ENCODE measurements at places on chromosomes 2 and 18. TPM values are rescaled to one million over a fixed set of nuclear protein-coding genes. Genes with fewer than 3 reads are reported as not detected.

DNA sequence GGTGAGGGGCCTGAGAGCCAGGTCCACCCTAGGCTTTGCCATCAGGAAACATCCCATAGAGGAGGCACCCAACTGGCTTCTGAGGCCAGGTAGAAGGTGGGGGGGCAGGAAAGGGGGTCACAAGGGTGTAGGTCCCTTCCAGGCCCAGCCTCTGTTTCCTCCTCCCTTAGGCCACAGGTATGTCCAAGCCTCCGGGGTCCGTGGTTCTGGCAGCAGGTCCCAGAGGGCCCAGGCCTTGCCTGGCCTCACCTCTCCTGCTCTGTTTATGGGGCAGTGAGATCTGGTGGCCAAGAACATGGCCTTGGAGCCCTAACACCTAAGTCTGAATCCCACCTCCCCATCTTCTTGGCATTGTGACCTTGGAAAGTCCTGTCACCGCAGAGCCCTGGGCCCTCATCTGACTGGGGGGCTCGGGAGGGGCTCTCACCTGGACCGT lies 21.6 kb upstream of the GPR17 start:
- no peaks in the 10 kb centered on the region for H3K4me1 ChIP-seq
- no peak overlapping the region for H3K27ac ChIP-seq
- H3K27me3 ChIP-seq = no peaks in the 10 kb centered on the region

DNA sequence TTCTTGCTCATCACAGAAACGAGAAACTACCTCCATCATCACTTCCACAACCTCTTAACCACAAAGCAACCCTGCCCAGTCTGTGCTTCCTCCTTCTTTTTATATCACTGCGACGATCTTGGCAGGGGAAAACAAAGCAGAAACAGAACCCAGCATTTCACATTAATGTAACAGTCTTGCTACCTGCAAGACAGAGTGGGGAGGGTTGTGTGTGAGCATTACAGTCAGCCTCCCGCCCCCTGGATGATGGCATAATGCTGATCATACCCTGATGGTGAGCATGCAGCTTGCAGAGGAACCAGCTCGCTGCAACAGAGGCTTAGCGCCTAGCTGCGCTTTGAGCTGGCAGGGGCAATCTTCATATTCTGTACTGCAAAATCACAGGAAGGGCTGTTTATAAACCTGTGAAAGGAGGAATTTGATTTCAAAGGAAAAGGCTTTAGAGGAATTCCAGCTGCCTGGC lies 376.1 kb downstream of the IRS1 start:
- H3K4me3 ChIP-seq = no peak overlapping the region
- no peaks in the 10 kb centered on the region for H3K27me3 ChIP-seq
- H3K4me1 ChIP-seq = peaks cover 4% of the 10 kb centered on the region
- DNase-seq = peak; percentile 58
- no peak overlapping the region for H3K27ac ChIP-seq

DNA sequence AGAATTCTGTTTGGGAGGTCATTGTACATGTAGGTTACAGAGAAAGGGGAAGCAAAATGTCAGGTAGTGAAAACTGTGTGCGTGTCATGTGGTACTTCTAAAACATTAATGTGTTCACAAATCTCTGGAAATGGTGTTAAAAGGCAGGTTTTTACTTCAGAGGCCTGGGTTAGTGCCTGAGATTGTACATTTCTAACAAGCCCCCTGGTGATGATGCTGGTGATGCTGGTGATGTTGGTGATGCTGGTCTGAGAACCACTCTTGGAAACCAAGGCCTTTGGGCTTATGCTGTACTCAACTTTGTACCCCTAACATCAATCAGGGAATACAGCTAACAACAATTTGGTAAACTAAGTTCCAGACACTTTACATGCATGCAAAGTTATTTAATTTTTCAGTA lies 187.1 kb downstream of the SCG2 start:
- no peak overlapping the region for H3K4me3 ChIP-seq
- peaks cover 5% of the 10 kb centered on the region for H3K4me1 ChIP-seq
- no peak overlapping the region for H3K27ac ChIP-seq
- no peaks in the 10 kb centered on the region for H3K27me3 ChIP-seq

Gene ANKRD62
- total RNA-seq = 0.27 TPM

- no peak for DNase-seq
- no peaks in the 10 kb centered on the region for H3K27me3 ChIP-seq
- no peaks in the 10 kb centered on the region for H3K4me1 ChIP-seq
- no peak overlapping the region for H3K27ac ChIP-seq
Measured at GRCh38 chr2:16861530-16861929, 195.9 kb upstream of the CYRIA start.

Gene TXNDC2
- 0.12 TPM for total RNA-seq

Gene MERTK
- total RNA-seq = 20.7 TPM

Gene MBD1
- 64.1 TPM for total RNA-seq

Gene MC5R
- total RNA-seq = not detected

DNA sequence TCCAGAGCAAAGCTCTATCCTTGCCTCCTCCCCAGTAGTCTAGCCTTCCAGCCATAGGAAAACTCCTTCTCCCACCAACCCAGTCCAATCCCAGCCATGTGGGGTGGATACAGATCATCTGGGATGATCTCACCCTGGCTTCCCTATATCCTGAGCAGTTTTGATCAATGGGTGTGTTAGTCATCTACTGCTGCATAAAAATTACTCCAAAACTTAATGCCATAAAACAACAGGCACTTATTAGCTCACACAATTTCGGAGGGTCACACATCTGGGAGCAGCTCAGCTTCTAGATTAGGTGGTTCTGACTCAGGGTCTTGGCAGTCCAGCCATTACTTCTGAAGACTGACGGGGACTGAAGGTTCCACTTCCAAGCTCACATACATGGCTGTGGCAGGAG lies 190.4 kb downstream of the SPP2 start:
- no peak for DNase-seq
- H3K4me3 ChIP-seq = no peak overlapping the region
- H3K36me3 ChIP-seq = no peaks in the 10 kb centered on the region
- no peaks in the 10 kb centered on the region for H3K27me3 ChIP-seq
- no peak overlapping the region for H3K27ac ChIP-seq
- H3K4me1 ChIP-seq = no peaks in the 10 kb centered on the region

GRCh38 chr2:3116371-3116770 lies 261.2 kb downstream of the EIPR1 start:
- no peak overlapping the region for H3K27ac ChIP-seq
- DNase-seq = no peak
- H3K36me3 ChIP-seq = no peaks in the 10 kb centered on the region
- H3K4me1 ChIP-seq = no peaks in the 10 kb centered on the region
- H3K4me3 ChIP-seq = no peak overlapping the region

DNA sequence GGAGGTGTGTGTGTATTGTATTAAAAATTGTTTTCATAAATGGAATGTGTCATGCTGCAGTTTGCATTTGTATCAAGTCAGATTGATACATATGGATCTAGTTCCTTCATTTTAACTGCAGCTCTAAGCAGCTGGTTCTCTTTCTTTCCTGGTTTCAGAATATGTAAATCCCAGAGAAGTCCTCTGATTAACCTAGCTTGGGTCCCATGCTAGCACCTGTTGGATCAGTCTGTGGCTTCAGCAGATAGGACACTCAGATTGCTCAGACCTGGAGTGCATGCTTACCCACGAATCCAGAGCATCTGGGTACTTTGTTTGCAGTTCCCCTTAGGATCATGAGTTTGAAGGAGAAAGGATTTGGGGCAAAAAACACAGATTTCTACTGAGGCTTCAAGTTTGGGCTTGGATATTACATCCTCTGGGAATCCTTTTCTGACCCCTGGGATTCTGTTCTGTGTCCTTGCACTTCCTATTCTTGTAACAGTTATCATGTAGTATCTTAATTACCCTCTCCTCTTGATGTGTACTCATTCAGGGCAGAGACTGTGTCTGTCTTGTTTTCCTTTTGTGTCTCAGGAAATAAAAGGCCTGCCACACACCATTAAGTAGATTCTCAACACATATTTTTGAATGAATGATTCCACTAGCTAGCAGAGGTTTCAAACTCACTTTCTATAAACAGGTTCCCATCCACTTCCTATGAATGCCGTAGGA lies 142.1 kb downstream of the PHLPP1 start:
- H3K4me1 ChIP-seq = no peaks in the 10 kb centered on the region
- no peak for DNase-seq
- no peak overlapping the region for H3K27ac ChIP-seq
- no peaks in the 10 kb centered on the region for H3K36me3 ChIP-seq
- no peak overlapping the region for H3K4me3 ChIP-seq

Gene CTDP1
- total RNA-seq = 25.2 TPM

GRCh38 chr18:31860488-31860887 lies 82.4 kb downstream of the TRAPPC8 start:
- H3K27ac ChIP-seq = no peak overlapping the region
- H3K4me3 ChIP-seq = no peak overlapping the region
- no peak for DNase-seq
- peaks cover 83% of the 10 kb centered on the region for H3K36me3 ChIP-seq
- no peaks in the 10 kb centered on the region for H3K27me3 ChIP-seq

DNA sequence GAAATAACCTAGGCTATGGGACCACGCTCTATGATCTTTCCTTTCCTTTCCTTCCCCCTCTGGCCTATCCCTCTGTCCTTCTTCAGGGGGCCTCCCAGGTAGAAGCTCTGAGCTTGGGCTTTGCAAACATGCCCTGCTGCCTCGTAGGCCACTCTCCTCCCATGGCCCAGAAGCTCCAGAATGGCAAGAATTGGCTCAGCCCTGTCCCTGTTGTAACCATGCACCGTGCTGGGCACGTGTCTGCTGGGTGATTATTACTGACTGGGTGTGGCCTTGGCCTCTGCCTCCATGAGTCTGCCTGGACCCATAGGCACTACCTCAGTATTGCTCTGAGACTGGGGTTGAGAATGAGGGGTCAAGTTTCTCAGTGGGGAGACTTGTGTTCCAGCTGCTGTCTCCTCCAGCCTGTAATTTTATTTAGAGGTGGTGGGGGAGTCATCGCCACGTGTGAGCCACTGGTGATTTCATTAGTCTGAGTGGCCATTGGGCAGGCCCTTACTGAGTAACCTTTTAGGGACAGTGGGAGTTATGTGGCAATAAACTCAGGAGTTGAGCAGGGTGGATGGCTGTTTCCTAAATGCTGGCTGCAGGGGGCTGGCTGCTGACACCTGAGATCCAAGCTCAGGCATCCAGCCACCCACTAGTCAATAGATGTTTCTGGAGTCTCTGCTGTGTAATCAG lies 157.9 kb downstream of the CLIP4 start:
- no peak overlapping the region for H3K27ac ChIP-seq
- no peaks in the 10 kb centered on the region for H3K4me1 ChIP-seq
- no peak for DNase-seq
- H3K27me3 ChIP-seq = no peaks in the 10 kb centered on the region
- no peaks in the 10 kb centered on the region for H3K36me3 ChIP-seq

DNA sequence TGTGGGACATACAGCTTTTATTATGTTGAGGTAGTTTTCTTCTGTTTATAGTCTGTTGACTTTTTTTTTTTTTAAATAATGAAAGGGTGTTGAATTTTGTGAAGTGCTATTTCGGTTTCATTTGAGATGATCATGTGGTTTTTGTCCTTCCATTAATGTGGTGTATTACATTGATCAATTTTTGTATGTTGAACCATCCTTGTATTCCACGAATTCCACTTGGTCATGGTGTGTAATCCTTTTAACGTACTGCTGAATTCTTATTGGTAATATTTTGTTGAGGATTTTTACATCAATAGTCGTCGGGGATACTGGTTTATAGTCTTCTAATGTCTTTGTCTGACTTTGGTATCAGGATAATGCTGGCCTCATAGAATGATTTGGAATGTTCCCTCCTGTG lies 18.8 kb downstream of the ALMS1 start:
- H3K4me1 ChIP-seq = no peaks in the 10 kb centered on the region
- H3K27ac ChIP-seq = no peak overlapping the region
- no peaks in the 10 kb centered on the region for H3K36me3 ChIP-seq
- H3K27me3 ChIP-seq = no peaks in the 10 kb centered on the region
- H3K4me3 ChIP-seq = no peak overlapping the region
- no peak for DNase-seq

GRCh38 chr2:66445925-66446871 lies 11.3 kb downstream of the MEIS1 start:
- H3K27me3 ChIP-seq = peaks cover 28% of the 10 kb centered on the region
- peak overlapping the region; percentile 91 for H3K27ac ChIP-seq
- DNase-seq = peak; percentile 47
- H3K4me3 ChIP-seq = peak overlapping the region; percentile 71
- H3K4me1 ChIP-seq = peaks cover 5% of the 10 kb centered on the region

GRCh38 chr18:320155-320554 lies 52.3 kb upstream of the THOC1 start:
- no peaks in the 10 kb centered on the region for H3K36me3 ChIP-seq
- DNase-seq = no peak
- H3K4me1 ChIP-seq = peaks cover 17% of the 10 kb centered on the region
- H3K27me3 ChIP-seq = no peaks in the 10 kb centered on the region
- no peak overlapping the region for H3K27ac ChIP-seq

Gene NT5C1B
- not detected for total RNA-seq

Gene MPV17
- 79.2 TPM for total RNA-seq

Gene GDF7
- total RNA-seq = 0.62 TPM

DNA sequence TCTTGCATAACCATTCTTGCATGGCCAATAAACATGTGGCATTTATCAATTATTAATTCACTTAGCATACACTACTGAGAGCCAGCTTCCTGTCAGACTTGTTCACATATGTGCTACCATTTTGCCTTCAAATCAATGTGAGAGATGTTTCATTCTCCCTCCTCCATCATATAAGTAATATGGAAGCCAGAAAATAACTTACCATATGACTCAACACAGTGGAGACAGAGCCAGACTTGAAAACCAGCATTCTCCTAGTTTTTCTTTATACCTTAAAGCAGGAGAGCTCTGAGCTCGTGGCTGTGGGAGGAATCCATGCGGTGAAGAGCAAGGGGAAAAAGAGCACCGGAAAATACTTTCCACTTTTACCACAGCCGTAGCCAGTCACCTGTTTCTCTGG lies 215.0 kb upstream of the LRATD1 start:
- no peaks in the 10 kb centered on the region for H3K36me3 ChIP-seq
- no peak overlapping the region for H3K27ac ChIP-seq
- no peaks in the 10 kb centered on the region for H3K4me1 ChIP-seq
- no peaks in the 10 kb centered on the region for H3K27me3 ChIP-seq
- no peak overlapping the region for H3K4me3 ChIP-seq

Gene FN1
- 1,248 TPM for total RNA-seq

Gene POU3F3
- not detected for total RNA-seq

Gene ALKAL2
- 6.7 TPM for total RNA-seq

DNA sequence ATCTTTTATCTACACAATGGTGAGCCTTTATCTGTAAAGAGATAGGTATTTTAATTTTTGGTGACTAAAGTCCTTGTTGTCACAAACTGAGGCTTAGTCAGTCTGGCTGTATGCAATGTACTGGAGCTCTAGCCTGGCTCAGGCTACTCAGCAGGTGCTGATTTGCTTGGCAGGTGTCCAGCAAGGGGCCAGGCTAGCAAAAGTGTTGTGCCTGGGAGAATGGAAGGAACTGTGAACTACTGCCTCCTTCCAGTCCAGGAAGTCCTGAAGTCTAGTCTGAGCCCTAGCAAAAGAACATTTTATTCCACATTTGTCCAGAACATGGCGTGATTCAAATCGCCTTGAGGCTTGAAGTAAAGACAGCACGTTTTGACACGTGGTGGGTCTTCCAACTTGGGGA lies 260.5 kb downstream of the CCDC85A start:
- no peaks in the 10 kb centered on the region for H3K36me3 ChIP-seq
- H3K27ac ChIP-seq = no peak overlapping the region
- DNase-seq = no peak

- no peak for DNase-seq
- no peaks in the 10 kb centered on the region for H3K36me3 ChIP-seq
- no peaks in the 10 kb centered on the region for H3K4me1 ChIP-seq
- no peak overlapping the region for H3K27ac ChIP-seq
- H3K4me3 ChIP-seq = no peak overlapping the region
- no peaks in the 10 kb centered on the region for H3K27me3 ChIP-seq
Measured at GRCh38 chr2:183227176-183227575, 102.9 kb downstream of the NUP35 start.

Gene HDAC4
- total RNA-seq = 44.9 TPM

- no peaks in the 10 kb centered on the region for H3K36me3 ChIP-seq
- no peaks in the 10 kb centered on the region for H3K27me3 ChIP-seq
- H3K4me1 ChIP-seq = no peaks in the 10 kb centered on the region
- no peak overlapping the region for H3K4me3 ChIP-seq
Measured at GRCh38 chr2:234861841-234862735, 89.7 kb upstream of the SH3BP4 start.

All from lower lobe of right lung (tissue), 2 donors.